CD4-positive, alpha-beta T cell treated with Interleukin-15 for 1 hour (primary cell): ENCODE measurements at places on chromosomes 2 and 18.

- no peak for DNase-seq
Observed at GRCh38 chr18:12086249-12086648, 7.4 kb upstream of the ANKRD62 start.

GRCh38 chr2:216880509-216881184 is 20.8 kb upstream of the TNP1 start:
- DNase-seq, result no peak

GRCh38 chr2:125857971-125858794 is 797.8 kb upstream of the GYPC start:
- no peak for DNase-seq

DNA sequence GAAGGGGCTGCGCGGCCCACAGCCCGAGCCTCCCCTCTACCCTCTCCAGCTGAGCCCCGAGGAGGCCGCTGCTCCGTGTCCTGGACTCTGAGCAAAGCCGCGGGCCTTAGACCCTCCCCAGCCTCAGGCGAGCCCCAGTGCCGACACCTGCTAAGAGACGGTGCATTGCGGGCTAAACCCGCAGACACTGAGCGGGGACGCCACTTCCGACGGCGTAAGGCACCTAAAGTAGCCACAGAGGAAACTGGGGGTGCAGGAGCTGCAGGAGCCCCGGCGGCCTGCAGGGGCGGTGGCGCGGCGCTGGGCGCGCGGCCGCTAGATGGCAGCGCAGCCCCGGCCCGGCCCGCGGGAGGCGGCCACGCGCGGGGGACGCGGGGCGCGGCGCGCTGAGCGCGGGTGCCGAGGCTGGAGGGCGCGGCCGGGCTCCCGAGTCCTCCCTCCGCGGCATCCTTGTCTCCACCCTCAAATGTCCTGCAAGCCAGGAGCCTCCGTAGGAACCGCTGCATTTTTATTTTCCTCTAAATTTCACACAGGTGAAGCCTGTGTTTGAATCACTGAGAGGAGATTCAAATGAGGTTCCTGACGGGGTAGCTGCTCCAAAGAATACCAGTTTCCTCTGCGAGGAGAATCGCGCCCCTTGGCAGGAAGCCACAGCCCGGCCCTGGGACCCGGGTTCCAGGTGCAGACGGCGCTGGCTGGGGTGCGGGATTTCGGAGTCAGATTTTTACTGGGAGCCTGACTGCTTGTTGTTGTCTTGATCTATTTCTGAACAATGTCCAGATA is 650.5 kb downstream of the GALR1 start:
- DNase-seq, result peak; percentile 38

DNA sequence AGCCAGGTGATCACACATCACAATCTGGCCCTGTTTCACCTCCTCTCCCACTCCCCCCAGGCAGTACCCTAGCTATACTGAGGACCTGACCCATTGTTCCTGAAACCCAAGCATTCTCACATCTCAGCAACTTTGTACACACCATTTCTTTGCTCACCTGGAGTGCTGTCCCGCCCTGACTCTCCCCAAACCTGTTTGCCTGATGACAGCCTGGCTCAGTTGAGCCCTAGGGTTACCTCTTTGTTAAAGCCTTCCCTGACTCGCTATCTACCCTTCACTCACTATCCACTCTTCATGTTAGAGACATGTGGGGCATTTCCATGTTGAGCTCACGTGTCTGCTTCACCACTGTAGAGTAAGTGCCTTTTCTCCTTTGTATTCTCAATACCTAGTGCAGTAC is 49.1 kb downstream of the GREB1L start:
- DNase-seq, result no peak

- no peak for DNase-seq
Observed at GRCh38 chr18:22899421-22899820, 33.7 kb upstream of the RBBP8 start.

GRCh38 chr2:162196638-162197037 is 44.6 kb upstream of the GCG start:
- DNase-seq, result no peak

GRCh38 chr2:228503731-228504130 is 322.2 kb upstream of the SPHKAP start:
- no peak for DNase-seq

- DNase-seq, result no peak
Observed at GRCh38 chr18:74724186-74724585, 126.5 kb downstream of the ZNF407 start.

- DNase-seq, result no peak
Observed at GRCh38 chr2:54409752-54410151, 46.4 kb upstream of the SPTBN1 start.

GRCh38 chr2:16373341-16373740 is 292.3 kb downstream of the CYRIA start:
- no peak for DNase-seq

DNA sequence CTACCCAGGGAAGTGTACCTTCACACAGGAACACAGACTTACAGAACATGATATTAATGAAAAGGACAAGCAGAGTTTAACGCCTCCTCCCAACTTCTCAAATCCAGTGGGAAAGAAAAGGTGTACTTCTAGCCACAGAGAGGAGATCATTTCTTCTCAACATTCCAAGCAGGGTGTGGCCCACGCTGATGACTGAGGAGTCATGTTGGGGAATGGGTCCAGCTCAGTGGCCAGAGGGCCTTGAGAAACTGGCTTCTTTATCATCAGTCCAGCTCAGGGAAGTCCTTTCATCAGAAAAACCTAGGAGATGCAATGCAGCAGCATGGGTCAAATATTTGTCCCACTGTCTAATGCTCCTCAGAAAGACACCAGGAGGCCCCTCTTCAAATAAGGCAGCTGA is 63.0 kb downstream of the RBM43 start:
- DNase-seq, result no peak

DNA sequence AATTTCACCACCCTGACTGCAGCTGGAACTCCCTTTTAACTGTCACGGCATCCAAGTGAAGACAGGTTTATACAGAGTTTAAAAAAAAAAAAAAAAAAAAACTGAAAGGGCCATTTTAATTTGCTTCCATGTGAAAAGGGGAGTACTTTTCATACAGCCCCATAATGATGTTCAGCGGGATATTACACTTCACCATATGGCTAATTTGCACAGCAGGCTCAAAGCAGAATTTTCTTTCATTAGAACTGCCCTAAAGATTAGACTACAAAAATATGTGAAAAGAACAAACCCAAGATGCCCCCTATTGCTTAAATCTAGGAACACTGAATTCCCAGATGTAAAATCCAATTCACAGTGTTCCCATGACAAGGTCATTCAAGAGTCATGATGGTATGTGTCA is 301.8 kb downstream of the EXOC6B start:
- no peak for DNase-seq

- DNase-seq, result no peak
Observed at GRCh38 chr2:72848436-72849137, 22.8 kb upstream of the EXOC6B start.

DNA sequence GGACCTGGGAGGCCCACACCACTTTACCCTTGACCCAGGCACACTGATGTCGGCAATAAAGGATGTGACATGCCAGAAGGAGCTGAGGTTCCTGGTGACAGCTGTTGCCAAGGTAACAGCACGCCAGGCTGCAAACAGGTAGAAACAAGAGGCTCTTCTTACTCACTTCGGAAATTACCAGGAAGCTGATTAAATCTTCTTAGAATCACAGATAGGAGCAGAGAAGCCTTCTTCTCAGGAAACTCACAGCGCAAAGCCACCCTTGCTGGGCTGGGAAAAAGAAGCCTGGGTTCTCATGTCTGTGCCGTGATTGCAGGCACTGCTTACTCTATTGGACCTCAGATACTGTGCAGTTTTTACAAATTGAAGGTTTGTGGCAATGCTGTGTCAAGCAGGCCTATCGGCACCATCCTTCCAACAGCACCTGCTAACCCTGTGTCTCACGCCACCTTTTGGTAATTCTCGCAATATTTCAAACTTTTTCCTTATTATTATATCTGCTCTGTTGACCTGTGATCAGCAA is 61.0 kb upstream of the TAF1B start:
- DNase-seq, result peak; percentile 90

DNA sequence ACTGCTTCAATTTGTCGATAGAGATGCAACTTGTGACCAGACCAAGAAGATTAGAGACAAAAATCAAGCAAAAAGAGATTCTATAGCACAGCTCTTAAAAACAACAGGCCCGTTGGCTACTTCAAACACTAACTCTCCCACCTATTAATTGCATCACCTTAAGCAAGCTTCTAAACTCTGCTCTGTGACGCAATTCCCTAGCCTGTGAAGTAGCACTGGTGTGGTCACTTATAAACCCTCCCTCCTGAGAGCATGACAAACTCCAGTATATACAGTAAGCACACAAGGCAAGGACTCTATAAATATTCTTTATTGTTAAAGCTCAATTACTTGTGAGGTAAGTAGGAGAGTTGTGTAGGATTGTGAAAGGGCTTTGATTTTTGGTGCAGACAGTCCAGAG is 72.3 kb downstream of the CMPK2 start:
- DNase-seq, result no peak

GRCh38 chr2:122660786-122661634 is 905.6 kb downstream of the TSN start:
- DNase-seq, result no peak

DNA sequence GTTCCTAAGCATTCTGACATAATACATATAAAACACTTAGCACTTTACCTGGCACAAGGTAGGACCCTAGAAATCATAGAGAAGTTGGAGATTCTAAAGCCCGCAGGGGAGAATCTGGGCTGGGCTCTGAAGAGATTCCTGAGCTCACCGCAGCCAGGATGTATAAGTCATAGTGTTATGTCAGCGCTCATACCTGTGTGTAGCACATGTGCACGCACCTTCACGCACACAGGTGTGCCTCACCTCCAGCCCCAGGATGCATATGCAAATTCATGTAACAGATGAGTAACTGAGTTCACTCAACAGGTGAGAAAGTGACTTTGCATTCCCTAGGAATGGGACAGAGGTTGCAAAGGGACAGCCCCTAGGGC is 7.9 kb upstream of the SDC1 start:
- DNase-seq, result no peak

GRCh38 chr18:31438402-31438801 is 9.1 kb upstream of the DSG3 start:
- DNase-seq, result no peak

DNA sequence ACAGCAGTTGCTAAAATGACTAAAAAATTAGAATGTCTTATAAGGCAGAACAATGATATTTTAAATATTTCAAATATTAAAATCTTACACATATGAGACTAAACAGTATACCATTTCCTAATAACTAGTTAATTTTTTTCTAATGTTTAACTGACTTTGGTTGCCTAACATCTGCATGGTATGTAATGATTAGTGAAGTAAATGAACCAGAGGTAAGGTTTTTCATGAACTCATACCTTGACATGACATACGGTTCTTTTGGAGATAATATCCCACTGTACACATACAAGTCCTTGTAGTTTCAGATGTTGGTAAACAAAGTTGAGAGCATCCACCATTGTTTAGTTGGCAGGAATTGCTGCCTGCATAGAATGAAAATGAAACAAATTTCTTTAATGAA is 1360.2 kb downstream of the LRP1B start:
- DNase-seq, result no peak

DNA sequence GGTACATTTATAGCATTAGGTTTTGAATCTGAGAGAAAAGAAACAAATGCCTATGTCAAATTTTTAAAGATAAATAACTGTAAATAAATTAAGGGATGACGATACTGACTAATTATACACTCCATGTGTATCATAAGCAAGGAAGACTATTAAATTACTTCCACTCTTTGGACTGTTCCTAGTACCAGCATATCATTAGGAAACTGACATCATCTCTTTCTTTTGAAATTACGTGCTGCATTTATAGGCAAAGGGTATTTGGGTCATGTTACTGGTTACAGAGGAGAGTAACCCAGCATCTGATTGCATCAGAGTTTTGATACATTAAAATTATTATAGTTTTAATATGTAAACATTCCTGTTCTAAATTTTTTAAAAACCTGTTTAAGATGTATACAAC is 309.7 kb downstream of the XIRP2 start:
- no peak for DNase-seq

GRCh38 chr2:46198164-46198883 is 98.9 kb upstream of the EPAS1 start:
- DNase-seq, result no peak

DNA sequence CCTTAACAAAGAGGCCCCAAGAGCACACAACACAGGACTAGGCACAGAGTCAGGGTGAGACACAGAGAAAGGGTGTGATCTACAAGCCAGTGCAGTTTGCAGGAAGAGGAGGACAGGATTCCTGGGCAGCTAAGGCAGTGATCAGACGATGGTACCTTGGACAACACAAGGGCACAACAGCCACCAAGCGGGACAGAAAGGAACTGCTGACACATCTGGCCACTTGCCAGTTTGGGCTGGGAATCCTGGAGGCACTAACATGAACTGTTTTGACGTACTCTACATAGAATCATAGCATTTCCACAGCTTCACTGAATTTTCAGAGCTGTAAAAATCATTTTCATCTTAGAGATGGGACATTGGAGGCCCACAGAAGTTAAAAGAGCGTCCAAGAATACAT is 221.5 kb upstream of the SLC35G4 start:
- DNase-seq, result no peak

- DNase-seq, result no peak
Observed at GRCh38 chr2:142725386-142725785, 152.1 kb upstream of the KYNU start.

DNA sequence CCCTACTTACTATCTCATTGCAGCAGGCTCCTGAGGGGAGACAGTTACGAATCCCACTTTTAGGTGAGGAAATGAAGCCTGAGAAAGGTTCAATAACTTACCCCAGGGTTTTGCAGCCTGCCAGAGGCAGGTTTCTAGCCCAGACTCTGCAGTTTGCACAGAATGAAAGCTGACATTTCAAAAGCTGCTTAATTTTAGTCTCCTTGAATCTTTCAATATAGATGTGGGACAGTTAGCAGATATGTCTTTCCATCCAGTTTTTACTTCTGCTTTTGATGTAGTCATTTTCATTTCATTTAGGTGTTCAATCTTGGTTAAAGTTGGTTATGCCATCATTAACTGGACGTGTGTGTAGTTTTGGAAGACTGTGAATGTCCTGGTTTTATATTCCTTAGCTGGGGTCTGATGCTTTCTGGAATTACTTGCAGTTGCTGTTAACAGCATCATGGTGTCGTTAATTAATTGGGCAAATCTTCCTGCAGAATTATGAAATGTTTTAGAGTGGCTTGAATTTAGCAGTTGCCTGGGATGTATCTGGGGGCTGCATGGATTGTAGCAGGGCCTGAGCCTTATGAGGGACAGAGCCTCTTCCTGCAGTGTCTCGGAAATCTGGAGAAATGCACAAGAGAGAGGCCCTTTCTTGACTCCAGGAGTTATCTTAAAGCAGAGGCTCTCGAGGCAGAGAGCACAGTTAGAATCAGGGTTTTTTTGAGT is 100.8 kb downstream of the ZNF532 start:
- DNase-seq, result no peak
